ENCODE measurements at places on chromosomes 6 and 20.
A peak's percentile ranks its signal among the peaks of the same experiment; 100 is the strongest.

DNA sequence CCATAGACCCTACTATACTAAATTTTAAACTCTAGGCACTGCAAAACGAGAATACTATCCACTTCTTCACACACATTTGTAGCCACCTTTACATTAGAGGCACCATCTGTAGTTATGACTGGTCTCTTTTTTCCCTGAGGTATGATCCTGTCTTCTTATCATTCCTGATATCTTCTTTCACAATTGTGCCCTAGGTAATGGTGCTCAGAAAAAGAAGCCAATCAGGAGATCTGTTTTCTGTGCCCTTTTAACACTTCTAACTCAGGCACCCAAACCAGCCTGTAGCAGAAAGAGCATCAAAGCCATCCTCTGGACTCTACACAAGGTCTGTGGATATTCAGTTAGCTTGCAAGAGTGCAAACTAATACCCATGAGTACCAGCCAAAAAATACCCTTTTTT, 149.7 kb upstream of the SGK1 start:
- DNase-seq = no peak

GRCh38 chr6:43359831-43360230, 9.6 kb downstream of the ZNF318 start:
- no peak for DNase-seq

- no peak for DNase-seq
These were observed 499.4 kb upstream of the NOX3 start for GRCh38 chr6:155955038-155955437.

- DNase-seq = no peak
These were observed 101.4 kb downstream of the SOBP start for GRCh38 chr6:107591346-107591745.

GRCh38 chr6:138948546-138949179, 39.4 kb downstream of the REPS1 start:
- DNase-seq = no peak

GRCh38 chr6:134373993-134374392, 56.1 kb upstream of the SGK1 start:
- no peak for DNase-seq

DNA sequence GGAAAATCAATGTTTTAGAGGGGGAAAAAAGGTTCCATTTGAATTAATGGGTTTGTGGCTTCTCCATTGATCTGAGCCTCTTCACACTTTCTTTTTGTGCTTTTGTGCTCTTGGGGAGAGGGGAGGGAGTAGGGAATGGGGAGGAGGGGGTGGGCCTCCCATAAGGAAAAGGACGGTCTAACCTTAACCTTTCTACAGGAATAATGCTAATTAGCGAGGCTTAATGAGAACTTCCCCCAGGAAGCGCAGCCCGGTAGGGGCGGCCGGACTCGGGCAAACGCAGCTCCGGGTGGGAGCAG, 103.0 kb downstream of the NOL4L start:
- no peak for DNase-seq

DNA sequence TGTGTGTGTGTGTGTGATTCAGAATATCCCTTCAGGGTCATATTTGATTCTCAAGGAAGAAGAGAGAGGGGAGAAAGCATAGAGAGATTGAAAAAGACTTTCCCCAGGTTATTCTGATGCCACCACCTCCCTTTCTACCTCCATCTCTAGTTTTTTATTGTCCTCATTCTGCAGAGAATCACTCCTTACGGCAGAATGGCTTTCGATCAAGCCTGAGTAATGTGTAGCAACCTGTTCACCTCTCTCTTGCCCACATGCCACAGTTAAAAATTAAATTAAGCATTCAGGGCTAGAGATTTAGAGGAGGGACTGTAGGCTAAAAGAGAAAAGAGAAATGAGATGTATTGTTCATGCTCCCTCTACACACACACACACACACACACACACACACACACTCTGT, 18.1 kb downstream of the KLHL32 start:
- no peak for DNase-seq

DNA sequence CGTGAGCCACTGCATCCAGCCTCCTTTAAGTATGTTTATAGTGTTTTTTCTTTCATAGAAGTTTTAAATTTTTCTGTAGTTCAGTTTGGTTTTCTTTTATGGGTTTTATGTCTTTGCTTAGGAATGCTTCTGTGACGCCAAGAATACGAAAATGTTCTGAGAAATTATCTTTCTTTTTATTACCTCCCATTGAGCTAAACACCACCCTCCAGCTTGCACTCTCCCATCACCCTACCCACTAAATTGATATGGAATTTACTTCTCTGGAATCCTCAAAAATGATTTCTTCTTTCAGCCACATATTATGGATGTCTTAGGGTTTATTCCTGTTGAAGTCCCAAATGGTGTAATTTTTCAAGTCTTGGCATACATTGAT, 38.1 kb downstream of the JARID2 start:
- no peak for DNase-seq

DNA sequence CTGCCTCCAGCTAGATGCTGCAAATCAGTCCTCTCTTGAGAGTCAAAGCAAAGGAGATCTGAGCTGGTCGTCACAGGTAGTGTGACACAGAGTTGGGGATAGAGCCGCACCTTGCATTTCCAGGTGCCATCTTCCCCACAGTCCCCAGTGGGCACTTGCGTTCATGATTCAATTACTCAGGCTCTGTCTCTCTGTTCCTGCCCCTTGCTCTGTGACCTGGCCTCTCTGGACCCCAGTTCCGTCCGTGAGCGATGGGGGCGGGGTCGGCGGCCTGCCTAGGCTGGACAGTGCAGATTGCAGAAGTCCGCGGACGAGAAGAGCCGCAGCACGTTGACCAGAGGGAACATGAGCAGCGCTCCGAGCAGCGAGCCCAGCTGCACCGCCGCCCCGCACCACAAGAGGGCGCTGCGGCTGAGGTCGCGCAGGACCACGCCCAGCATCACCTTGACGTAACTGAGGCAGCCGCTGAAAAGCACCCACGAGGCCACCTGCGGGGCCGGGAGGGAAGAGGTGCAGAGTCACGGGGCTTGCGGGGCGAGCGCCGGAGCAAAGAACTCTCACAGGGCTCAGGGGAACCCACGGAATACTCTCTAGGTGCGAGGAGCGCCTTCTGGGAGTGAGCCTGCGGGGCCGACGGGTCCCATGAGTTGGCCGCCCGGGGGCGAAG, 7.4 kb downstream of the SLC52A3 start:
- no peak for DNase-seq

DNA sequence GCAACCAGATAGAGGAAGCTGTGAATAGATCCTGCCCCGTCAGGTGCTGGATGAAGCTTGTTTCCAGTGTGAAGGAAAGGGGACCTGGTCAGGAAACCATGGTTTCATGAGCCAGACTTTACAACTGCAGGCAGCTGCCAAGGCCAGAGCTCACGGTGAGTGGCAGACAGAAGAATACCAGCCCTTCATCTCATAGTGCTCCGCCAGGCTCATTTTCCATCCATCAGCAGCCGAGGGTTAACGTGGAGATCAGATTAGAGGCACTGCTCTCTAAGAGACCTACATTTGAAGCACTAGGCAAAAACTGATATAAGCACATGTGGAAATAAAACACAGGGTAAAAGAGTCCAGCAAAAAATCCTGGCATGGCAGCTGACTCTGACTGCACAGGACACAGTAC, 172.4 kb downstream of the CD24 start:
- no peak for DNase-seq

DNA sequence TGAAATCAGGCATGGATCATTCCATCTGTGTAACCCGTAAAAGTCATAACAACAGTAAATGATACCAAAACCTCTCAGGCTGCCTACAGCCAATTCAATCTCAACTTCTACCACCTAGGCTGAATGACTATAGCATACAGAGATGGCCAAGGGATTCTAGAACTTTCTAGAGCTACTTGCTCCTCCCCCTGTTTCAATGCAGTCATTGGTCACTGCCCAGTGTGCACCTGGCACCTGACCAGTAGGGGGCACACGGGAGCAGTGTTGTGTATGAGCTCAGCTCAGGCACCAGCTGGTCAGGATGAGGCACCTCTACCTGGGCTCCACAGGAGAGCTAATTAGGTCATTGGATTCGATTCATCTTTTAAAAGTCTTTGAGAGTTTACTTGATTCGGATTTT, 86.2 kb downstream of the PLEKHG1 start:
- peak; percentile 4 for DNase-seq

DNA sequence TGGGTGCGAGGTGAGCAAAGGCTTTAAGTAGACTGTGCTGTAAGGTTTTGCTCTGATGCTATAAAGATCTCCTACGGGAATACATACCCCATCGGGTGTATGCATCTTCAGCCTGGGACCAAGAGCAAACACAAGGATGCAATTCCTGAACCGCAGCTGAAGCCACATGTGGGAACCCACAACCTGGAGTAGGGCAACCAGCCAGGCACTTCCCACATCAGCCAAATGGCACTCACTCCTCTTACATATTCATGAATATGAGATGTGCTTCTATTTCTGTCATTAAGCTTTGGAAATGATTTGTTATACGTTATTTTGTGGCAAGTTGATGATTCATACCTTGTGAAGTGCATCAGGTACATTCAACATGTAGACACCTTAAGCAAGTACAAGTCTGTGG, 619.2 kb downstream of the C6orf118 start:
- no peak for DNase-seq

DNA sequence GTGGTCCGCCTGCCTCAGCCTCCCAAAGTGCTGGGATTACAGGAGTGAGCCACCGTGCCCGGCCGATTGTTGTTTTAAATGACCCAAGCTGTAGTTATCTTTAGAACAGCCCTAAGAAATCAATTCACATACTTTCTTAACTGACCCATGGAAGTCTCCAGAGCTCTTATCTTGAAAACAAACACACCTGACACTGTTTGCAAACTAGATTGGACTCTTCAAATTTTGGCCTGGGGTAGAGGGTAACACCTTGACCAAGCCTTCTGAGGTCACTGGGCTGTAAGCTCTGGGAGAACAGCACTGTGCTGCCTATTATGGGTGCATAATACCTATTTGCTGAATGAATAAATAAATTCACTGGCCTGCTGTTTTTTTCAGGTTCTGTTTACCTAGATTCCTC, 190.6 kb downstream of the AIG1 start:
- no peak for DNase-seq

- DNase-seq = no peak
These were observed 23.9 kb downstream of the SUN5 start for GRCh38 chr20:32980131-32980941.

GRCh38 chr6:164144316-164144715, 729.8 kb downstream of the QKI start:
- DNase-seq = no peak

GRCh38 chr6:70112716-70113115, 190.2 kb downstream of the COL9A1 start:
- no peak for DNase-seq

DNA sequence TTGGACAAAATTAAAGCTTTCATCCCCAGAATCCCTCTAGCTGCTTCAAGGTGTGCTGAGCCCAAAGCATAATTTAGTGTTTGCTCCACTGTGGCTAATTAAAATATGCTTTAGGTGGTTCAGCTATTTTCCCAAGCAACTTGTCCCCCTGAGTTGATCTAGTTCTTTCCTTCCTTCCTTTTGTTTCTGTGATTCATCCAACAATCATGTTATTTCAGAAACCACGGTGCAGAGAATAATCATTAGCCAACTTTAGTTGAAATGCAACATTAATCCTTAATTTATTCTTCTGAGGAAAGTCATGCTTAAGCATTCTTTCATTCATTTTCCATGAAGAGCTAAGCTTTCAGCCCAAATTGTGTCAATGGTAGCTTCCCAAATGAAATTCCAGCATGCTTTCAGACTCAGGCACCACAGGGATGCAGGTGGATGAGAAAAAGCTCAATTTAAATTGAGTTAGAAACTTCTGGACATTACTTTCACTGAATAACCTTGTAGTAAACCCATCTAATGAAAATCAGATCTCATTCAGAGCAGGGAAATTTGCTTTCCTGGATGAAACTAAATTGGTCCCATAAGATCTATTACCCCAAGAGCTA, 209.0 kb upstream of the NT5E start:
- DNase-seq = no peak

DNA sequence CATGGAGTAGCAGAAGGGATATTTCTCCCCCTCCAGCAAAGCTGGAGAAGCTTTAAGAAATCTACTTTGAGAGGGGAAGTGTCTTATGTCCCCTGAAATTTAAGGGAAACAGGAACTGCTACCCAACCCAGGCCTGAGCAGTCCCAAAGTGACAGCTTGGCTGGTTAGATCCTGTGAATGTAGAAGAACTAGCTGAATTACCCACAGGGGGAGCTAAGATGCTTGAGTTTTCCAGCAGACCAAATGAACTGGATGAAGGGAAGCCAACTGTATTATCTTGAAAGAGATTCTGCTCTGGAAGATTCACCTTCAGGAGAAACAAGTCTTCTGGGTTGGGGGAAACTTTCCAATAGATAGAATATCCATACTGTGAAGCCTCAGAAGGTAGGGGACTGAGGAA, 303.3 kb upstream of the MMS22L start:
- no peak for DNase-seq

Data from NCI-H1048 (cell line).